ENCODE measurements at places on chromosomes 2 and 18.

DNA sequence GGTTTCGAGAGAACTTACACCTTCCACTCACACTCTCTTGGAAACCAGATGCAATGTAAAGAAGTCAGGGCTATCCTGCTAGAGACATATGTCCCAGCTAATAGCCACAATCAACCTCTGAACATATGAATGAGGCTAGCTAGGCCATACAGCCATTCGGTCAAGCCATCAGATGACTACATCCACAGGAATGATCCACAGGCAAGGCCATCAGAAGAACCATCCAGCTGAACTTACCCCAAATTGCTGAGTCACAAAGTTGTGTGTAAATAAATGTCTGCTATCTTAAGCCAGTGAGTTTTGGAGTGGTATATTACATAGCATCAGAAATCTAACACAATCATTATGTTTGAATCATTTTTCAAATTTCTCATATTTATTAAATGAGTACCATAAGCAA, 5.2 kb upstream of the SPAST start:
- peak; percentile 13 for DNase-seq

DNA sequence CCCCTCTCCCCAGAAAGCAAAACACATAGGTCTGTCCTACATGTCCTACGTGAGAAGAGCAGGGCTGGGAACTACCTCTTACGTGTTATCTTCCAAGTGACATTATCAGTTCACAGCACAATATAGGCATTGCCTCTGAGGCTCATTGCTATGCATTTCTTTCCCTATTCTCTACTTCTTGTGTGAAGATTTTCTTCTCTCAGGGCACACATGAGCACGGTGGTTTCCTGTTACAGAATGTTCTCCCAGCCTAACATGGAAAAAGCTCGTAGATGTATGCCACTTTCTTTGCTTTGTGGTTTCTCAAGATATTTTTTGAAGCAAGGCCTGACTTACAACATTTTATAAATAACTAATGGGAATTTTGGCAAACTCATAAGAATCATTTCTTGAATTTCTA, 19.4 kb upstream of the DSC3 start:
- no peak for DNase-seq

- no peak for DNase-seq
Measured at GRCh38 chr2:113910967-113911678, 21.2 kb downstream of the ACTR3 start.

- DNase-seq: peak; percentile 40
Measured at GRCh38 chr2:147567136-147567535, 277.7 kb upstream of the ACVR2A start.

- DNase-seq: no peak
Measured at GRCh38 chr2:237931205-237931721, 35.6 kb upstream of the UBE2F start.

DNA sequence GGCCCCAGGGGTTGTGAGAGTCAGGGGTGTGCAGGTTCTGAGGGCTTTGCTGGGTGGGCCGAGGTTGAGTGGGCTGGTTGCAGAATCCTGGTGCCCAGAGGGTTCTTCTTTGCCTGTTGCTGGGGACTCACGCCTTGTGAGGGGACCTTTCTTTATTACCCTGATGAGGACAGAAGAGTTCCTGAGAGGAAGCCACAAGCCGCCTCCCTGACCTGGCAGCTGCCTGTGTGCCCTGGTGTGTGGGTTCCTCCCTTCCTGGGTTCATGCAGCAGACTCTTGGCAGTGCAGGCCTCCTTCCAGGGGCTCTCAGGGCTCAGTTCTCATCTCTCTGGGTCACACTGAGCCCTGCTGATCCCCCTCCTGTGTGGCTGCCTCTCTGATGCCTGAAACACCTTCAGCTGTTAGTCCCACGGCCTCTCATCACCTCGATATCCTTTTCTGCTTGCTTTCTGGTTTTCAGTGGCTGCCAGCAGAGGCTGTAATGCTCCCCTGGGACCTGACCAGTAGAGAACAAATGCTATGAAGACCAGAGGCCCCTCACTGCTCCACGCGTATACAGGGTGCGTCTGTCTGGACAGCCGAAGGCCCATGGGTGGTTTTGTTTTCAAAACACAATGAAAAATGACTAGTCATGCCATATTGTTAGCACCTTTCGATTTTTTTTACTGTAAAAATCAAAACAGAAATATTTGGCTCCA, 191.3 kb downstream of the AGAP1 start:
- DNase-seq: no peak

DNA sequence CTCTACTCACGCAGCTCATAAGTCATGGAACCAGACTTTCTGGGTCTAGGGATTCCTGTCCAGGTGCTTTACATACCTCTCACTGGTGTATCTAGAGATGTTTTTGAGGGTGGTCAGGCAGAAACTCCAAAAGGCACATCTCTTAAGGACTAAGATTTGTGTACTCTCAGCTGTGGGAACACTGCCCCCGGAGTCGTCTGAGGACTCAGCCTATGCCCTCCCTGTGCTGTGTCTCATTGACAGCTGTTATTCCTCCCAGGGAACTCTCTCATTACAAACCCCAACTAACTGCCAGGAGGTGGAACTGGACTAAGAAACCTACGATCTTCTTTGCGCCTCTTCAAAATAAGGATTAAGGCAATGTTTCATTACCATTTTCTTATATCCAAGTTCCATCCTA, 293.9 kb upstream of the DLGAP1 start:
- DNase-seq: no peak

DNA sequence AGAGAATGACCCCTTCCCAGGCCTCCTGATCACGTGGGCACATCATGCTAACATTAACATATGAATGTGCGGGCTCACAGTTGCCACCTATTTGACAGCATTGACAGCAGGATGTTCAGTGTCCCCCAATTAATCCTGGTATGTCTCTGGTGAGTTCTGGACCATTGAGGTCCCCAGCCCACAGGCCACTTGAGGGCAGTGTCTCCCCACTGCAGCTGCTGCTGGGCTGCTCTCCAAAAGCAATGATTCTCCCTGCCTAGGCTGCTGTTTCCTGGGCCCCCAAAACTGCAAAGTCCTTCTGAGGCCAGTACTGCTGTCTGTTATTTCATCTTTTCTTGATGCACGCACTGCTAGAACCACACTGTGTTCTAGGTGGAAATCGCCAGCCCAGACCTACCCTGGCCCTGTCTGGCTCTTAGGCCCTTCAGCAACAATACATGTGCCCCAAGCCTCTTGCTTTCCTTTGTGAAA, 52.7 kb upstream of the MAPK4 start:
- DNase-seq: peak; percentile 57

DNA sequence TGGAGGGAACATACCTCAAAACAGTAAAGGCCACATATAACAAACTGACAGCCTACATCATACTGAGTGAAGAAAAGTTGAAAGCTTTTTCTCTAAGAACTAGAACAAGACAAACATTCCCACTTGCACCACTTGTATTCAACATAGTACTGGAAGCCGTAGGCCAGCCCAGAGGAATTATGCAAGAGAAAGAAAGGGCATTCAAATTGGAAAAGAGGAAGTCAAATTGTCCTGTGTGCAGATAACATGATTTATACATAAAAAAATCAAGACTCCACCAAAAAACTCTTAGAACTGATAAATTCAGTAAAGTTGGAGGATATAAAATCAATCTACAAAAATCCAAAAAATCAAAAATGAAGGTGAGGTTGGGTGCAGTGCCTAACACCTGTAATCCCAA, 8.0 kb upstream of the KDM3A start:
- no peak for DNase-seq

DNA sequence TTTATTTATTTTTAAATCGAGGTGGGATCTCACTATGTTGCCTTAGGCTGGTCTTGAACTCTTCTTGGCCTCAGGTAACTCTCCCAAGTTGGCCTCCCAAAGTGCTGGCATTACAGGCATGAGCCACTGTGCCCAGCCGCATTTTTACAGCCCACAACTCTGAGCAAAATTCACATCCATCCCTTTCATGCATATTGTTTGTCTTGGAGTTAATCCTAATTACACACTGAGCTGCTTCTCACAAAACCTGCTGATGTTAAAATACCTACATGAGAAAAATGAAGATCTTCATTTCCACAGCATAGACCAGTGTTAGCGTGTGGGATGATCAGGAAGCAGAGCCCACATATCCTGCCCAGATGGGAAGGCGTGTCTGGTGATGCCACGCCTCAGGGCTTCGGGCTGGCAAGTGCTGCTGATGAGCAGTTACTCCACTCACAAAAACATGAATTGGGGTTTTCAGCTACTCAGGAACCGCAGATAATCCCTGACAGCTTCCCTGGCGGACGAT, 14.6 kb downstream of the ITGB1BP1 start:
- DNase-seq: peak; percentile 86

DNA sequence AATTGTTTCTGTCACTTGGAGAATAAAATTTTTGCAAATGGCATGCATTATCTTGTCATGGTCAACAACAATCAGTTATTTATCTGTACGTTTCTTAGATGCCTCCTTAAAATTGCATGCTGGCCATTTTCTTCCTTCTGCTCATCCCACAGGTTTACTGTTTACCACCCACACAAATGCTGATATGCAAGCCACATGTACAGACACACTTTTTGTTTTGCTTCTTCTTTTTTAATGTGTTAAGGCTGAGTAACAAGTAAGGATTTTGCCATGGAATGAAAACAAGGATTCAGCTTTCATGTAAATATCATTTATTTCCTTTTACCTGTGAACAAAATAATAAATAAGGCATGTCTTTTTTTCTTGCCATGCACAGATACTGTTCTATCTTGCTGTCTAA, 1077.1 kb upstream of the ZEB2 start:
- DNase-seq: peak; percentile 23

DNA sequence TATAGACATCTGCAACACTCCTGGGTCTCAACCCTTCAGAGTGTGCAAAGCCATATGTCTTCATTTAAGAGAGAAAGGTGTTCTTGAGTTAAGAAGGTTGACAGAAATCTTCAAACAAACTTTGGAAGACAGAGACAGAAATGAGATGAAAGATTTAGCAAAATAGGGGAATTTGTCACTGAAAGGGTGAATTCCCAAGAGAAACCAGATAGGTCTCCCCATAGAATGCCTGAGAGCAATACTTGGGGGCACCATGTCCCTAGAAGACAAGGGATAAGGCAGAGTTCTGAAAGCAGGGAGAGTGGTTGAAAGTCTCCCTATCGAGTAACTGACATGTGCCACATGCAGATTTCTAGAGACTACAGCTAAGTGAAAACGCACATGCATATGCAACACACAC, 50.0 kb downstream of the AP1S3 start:
- no peak for DNase-seq

- no peak for DNase-seq
Measured at GRCh38 chr2:23698116-23698693, 228.7 kb downstream of the ATAD2B start.
